ENCODE measurements at places on chromosomes 12 and 14. TPM values are rescaled to one million over a fixed set of nuclear protein-coding genes. Genes with fewer than 3 reads are reported as not detected.

Gene KLHL33
- total RNA-seq, result 0.17 TPM

DNA sequence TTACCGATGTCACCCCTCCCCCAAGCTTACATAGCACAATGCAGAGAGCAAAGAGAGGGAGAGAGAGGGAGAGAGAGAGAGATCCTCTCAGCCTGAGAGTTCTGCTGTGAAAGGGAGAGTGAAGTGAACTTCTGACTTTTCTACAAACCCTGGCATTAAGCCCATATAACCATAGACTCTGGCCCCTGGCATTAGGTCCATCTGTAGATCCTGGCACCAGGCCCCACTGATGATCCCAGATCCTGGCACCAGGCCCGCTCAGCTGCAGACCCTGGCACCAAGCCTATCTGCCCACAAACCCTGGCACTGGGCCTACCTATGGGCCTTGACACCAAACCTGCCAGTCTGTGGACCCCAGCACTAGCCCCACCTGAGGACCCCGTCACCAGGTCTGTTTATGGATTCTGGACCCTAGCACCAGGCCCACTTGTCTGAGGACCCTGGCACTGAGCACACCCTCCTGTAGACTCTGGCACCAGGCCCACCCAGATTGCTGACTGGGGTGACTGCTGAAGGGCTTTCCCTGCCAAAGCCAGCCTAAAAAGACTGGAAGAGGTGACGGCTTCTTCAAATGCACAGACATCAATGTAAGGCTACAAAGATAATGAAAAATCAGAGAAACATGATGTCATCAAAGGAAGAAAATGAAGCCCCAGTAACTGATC is 14.5 kb upstream of the KRT83 start:
- no peak overlapping the region for H3K27ac ChIP-seq
- no peaks in the 10 kb centered on the region for H3K36me3 ChIP-seq
- no peaks in the 10 kb centered on the region for H3K27me3 ChIP-seq
- DNase-seq, result no peak

DNA sequence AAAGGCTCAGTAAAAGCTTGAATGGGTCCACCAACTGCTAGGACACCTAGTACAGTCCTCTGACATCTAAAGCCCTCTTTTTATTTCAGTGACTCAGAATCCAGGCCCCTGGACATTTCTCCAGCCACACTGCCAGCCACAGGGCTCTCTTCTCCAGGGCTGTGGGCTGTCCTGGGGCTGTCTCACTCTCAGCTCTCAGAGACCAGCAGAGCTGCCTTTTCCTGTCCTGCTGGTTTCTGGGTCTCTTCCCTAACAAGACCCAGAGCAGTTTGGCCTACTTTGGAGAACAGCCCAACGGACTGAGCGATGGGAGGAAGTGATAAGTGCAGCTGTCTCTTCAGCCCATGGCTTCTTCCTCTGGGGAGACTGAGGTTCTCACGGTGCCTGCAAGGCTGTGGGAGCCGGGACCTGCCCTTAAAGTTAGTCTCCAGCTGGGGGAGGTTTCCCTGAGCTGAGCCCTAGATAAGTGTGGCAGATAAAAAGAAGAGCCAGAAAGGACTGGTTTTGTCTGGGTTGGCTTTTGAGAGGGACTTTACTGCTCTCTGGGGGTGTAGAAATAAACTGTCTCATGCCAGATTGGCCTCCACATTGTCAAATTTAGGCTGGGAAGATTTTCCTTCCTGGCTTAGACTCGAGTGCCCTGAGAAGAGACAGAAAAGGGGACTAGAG is 979.8 kb downstream of the VRK1 start:
- H3K36me3 ChIP-seq, result no peaks in the 10 kb centered on the region
- no peak overlapping the region for H3K27ac ChIP-seq
- no peaks in the 10 kb centered on the region for H3K27me3 ChIP-seq
- no peaks in the 10 kb centered on the region for H3K4me1 ChIP-seq
- no peak overlapping the region for H3K4me3 ChIP-seq
- no peak for DNase-seq

- DNase-seq, result peak; percentile 66
- H3K4me1 ChIP-seq, result peaks cover 67% of the 10 kb centered on the region
Measured at GRCh38 chr12:1590221-1590979, 4.0 kb downstream of the FBXL14 start.

Gene DIP2B
- total RNA-seq, result 22.0 TPM

Gene NCAPD2
- total RNA-seq, result 131 TPM
